ENCODE measurements at places on chromosomes 6 and 20. TPM values are rescaled to one million over a fixed set of nuclear protein-coding genes. Genes with fewer than 3 reads are reported as not detected.

DNA sequence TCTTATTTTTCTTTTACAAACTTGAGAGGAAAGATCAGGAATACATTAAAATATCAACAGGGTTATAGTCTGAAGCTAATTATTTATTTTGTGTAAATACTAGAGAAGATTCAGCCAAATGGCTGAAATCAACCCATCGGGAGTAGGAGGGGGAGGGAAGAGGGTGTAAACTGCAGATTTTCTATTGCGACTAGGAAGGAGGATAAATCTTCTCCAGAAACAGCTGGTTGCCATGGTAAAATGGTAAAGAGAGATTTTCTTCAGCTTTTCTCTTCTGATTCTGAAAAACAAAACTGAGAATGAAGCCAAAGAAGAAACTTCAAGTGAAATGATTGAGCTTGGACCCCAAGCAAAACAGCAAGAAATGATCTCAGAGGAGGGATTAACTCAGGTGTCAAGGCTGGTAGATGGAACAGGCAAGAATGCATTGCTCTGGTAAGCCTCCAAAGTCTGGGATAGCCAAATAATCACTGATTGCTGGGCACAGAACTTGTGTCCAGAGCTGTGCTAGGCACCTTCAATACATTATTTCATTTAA lies 193.5 kb upstream of the SPTLC3 start:
- no peak for DNase-seq

DNA sequence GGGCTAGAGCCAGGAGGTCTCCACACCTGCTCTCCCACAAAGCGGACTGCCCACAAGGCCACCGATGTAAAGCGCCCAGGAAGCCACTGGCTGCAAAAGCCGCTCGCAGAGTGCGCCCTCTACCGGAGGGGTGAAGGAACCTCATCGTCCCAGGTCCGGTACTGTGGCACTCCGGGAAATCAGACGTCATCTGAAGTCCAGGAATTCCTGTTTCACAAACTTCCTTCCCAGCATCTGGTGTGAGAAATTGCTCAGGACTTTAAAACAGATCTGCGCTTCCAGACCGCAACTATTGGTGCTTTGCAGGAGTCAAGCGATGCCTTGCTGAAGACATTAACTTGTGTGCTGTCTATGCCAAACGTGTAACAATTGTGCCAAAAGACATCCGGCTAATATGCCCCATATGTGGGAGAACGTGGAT lies 115.1 kb upstream of the ARID1B start:
- no peak for DNase-seq

DNA sequence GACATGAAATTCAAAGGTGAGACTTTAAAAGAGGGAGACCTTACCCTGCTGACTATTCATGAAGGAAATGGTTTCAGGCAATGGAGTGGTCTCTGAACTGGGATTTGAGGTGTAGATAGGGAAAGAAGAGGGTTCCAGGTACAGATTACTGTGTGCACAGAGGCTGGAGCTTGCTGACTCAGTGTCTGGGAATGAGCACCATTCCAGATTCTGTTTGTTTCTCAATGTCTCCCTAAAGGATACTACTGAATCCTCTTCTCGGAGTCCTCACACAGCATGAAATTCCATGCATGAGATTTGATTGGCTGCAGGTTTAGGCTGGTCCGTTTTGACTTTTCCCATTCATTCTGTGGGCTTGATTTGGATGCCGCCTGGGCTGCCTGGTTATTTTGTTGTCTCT lies 49.0 kb downstream of the PPP1R14C start:
- DNase-seq, result no peak

Gene RGS17
- total RNA-seq, result not detected

Measured in naive thymus-derived CD4-positive, alpha-beta T cell (primary cell).